HT-29 (cell line): ENCODE measurements at places on chromosomes 5 and 9.
A peak's percentile ranks its signal among the peaks of the same experiment; 100 is the strongest.

- no peak for DNase-seq
Measured at GRCh38 chr9:84228130-84228720, 112.3 kb downstream of the SLC28A3 start.

- no peak for DNase-seq
Measured at GRCh38 chr5:83368319-83368718, 103.2 kb upstream of the VCAN start.

DNA sequence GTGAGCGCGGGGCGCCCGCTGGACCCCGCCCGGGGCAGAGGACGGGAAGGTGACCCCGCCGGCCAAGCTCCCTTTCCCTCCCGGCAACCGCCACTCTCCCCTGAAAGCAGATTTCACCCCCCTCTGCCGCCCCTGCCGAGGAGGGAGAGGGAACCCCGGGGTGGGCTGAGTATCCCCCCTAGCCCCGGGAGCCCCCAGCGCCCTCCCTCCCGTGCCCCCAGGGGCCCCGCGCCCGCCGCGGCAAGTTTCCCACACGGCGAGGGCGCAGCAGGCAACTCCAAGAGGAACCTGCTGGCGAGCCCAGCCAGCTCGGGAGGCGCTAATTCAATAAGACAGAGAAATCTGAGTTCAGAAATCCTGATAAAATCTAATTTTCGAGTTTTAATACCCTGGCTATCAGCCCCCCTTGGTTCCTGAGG, 1.6 kb downstream of the NTNG2 start:
- no peak for DNase-seq

- DNase-seq, result no peak
Measured at GRCh38 chr5:120630550-120630949, 166.4 kb downstream of the PRR16 start.

DNA sequence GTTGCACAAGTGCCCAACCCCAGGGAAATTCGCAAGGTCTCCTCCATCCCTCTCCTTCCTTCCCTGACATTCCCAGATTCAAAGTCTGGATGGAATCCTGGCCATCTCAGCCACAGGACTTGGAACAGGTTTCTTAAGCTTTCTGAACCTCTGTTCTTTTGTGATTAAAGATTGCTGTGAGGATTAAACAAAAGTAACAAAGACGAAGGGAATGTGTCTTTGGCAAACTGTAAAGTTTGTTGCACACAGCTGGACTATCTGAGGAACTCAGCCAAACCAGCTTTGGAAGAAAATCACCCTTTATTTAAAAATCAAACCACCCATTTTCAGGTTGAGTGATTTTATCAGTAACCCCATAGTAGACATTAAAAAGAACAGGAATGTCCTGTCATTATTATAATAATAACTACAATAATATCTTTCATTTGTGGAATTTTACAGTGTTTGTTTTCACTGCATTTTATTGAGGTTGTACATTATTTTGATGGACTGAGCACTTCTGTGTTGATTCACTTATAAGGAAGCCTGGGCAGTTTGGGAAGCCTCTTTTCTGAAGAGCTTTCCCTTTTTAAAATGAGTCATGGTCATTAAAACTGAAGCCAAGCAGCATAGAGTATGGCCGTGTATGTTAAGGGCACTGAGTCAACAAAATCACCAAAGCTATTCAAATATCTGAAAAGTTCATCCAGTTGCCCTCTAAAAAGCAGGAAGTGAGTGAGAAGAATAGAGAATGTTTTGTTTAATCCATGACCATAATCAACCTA, 310.2 kb downstream of the AGTPBP1 start:
- peak; percentile 85 for DNase-seq

GRCh38 chr9:79955300-79955699, 383.5 kb downstream of the TLE4 start:
- DNase-seq, result peak; percentile 15

- DNase-seq, result no peak
Measured at GRCh38 chr9:133799716-133800115, 61.6 kb upstream of the SARDH start.

DNA sequence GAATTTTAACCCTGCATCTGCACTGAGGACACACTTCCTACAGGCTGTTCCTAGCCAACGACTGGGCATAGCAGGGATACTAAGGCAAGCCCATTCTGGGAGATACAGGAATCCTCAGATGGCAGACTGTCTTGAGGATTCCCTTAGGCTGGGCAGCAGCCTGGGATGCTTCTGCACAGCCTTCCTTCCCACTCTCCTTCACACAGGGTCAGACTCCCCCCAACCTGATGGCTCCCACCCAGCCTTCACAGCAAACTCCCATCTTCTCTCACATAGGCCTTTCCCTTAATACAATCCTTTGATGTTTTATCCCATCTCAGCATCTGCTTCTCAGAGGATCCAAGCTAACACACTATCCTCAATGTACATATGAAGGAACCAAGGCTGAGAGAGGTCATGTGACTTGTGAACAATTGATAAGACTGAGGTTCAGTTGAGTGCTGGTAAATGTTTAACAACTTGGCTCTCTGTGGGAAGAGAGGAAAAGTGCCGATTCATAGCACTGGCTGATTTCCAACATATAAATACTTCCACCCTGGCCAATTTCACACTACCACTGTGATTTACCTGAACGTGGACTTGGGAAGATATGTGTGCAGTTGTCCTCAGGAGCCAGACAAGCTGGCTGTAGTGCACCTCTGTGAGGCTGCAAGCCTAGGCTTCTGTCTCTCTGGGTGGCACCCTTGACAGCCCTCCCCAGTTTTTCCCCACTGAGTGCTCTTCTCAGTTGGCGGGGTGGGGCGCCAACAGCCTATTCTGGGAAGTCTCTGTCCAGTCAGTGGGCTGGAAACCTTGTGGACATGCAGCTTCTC, 120.2 kb upstream of the TRIM32 start:
- peak; percentile 80 for DNase-seq

DNA sequence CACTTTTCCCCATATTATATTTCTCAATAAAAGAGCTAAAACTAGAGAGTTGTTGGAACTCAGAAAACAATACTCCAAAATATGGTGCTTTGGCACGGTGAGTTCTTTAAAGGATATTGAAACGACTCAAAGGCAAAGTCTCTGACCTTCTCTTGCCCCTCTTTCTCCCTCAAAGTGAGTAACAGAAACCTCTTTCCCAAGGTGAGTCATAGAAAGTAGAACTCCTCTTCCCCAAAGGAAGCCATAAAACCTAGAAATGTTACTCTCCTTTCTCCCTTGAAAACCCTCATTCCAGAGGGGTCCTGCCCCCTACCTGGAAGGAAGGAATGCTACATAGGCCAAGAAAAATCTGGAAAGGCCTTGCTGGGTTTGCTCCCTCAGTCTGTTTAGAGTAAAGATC, 47.5 kb downstream of the RAPGEF6 start:
- no peak for DNase-seq

- no peak for DNase-seq
Measured at GRCh38 chr5:57211039-57211438, 37.2 kb downstream of the GPBP1 start.

DNA sequence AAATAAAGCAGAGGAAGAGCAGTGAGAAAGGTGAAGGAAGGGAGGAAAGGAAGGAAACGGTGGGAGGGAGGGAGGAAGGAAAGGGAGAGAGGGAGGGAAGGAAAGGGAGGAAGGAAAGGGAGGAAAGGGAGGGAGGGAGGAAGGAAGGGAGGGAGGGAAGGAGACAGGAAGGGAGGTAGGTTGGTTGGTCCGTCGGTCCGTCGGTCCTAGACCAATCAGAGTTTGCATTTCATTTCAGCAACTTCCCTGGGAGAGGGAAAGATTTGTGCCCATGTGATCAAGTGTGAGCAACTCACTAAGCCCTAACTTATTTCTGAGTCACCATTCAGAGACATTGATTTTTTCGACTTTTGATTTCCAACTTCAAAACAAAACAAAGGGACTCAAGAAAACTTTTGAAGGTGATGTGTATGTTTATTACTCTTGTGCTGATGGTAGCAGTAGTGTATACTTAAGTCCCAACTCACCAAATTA, 18.8 kb downstream of the NANS start:
- peak; percentile 26 for DNase-seq
